ENCODE measurements at places on chromosomes 12 and 14.

DNA sequence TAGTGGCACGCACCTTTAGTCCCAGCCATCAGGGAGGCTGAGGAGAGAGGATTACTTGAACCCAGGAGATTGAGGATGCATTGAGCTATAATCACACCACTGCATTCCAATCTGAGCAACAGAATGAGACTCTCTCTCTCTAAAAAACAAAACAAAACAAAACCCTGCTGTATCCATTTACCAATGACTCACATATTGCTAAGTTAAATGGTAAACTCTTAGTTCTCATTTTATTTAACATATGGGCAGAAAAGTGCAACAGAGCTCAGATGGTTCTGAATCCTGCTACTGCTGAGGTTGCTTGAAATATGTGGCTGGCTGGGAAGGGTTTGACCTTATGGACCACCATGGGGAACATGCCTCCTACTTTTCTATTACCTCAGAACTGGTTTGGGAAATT is 33.7 kb upstream of the CCNT1 start:
- no peak for DNase-seq

DNA sequence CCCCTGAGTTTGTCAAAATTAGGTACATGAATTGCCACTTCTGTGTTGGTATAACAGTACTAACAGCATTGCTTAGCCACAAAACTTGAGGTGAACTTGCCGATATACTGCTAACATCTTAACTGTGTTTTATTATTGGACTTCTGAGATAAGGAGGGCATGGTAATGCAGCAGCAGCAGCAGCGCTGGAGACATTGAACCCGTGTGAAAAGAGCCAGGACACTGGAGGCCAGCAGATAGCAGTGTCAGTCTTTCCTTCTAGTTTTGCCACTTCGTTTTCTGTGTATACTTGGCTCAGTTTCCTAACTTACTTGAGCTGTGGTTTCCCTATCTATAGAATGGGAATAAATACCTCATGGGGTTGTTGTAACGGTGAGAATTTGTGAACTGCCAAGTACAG is 82.7 kb downstream of the KTN1 start:
- DNase-seq: peak; percentile 24

DNA sequence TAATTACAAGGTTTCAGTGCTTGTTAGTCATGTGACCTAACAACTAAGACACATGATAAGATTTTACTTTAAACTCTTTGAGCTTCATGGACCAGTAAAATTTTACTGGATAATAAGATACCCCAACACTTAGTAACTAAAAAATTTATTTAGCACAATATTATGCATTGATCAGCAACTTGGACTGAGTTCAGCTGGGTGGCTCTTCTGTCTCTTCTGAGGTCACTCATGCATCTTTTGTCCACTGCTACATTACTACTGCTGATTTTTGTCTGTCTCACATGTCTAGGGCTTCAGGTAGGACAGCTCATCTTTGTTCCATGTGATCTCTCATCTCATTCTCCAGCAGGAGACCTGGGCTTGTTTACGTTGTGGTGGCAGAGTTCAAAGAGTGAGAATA is 370.2 kb upstream of the TMTC1 start:
- DNase-seq: no peak

GRCh38 chr14:95645389-95645996 is 40.7 kb upstream of the TCL1B start:
- no peak for DNase-seq

GRCh38 chr14:38073641-38074040 is 134.1 kb upstream of the SSTR1 start:
- no peak for DNase-seq

- no peak for DNase-seq
These were observed 1.6 kb downstream of the MGAT4C start for GRCh38 chr12:86254399-86255107.

- DNase-seq: no peak
These were observed 202.8 kb upstream of the DIO3 start for GRCh38 chr14:101358320-101359125.

GRCh38 chr14:81839056-81839455 is 305.4 kb upstream of the SEL1L start:
- DNase-seq: no peak

GRCh38 chr12:110590806-110591326 is 7.7 kb upstream of the PPTC7 start:
- no peak for DNase-seq

GRCh38 chr14:98736701-98737338 is 535.2 kb downstream of the BCL11B start:
- DNase-seq: no peak

GRCh38 chr14:99535448-99535847 is 54.2 kb downstream of the CCNK start:
- no peak for DNase-seq

- no peak for DNase-seq
These were observed 36.2 kb upstream of the RESF1 start for GRCh38 chr12:31923063-31923412.

GRCh38 chr12:104122298-104122697 is 15.7 kb downstream of the NFYB start:
- DNase-seq: no peak

GRCh38 chr12:3713947-3714346 is 39.0 kb downstream of the CRACR2A start:
- no peak for DNase-seq

DNA sequence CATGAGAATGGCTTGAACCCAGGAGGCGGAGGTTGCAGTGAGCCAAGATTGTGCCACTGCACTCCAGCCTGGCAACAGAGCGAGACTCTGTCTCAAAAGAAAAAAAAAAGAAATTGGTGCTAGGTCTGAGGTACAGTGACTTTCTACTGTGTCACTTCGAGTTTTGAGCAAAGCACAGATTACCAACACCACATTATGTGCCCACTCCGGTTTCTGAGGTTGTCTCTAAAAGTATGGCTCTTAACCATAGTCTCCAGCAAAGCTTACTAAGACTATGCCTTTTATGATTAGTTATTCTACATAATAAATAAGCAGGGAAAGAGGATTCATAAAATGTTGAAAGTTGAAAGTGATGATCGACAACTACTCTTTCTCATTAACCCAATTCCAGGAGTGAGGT is 8.0 kb downstream of the RBM23 start:
- DNase-seq: no peak
